ENCODE measurements at places on chromosomes 4 and X.

- DNase-seq = no peak
Observed at GRCh38 chr4:84529169-84529751, 30.2 kb upstream of the NKX6-1 start.

DNA sequence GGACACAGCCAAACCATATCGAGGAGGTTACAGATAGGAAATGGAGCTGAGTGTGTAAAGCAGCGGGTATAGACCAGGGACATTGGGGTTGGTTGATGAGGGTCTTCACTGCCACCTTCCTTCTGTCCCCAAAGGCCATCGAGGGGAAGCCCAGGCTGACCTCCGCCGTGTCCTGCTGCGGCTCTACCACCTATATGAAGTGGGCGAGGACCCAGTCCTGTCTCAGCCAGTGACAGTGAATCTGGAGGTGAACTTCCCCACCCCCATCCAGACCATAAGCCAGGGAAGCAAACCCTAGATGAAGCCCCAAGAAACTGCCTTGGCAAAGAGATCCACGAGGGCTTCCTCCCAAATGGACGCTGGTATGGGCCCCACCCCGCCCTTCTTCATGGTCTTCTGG, 23.2 kb upstream of the MRFAP1 start:
- DNase-seq = no peak

DNA sequence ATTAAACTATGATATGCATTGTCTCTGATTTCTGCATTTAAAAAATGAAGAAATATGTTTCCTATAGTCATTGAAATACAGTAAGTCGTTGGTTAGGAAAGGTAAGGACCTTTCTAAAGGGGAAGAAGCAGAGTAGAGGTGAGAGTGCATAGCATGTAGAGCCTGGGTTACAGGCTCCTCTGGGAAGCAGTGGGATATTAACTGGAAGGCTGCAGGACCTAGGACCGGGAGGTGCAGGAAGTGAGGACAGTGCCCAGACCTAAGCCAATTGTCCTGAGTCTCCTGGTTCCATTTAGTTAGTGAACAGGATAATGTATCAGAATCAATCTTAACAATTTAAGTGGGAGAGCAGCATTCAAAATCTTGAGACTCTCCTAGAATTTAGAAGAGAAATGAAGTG, 237.1 kb upstream of the NUDT6 start:
- DNase-seq = no peak

DNA sequence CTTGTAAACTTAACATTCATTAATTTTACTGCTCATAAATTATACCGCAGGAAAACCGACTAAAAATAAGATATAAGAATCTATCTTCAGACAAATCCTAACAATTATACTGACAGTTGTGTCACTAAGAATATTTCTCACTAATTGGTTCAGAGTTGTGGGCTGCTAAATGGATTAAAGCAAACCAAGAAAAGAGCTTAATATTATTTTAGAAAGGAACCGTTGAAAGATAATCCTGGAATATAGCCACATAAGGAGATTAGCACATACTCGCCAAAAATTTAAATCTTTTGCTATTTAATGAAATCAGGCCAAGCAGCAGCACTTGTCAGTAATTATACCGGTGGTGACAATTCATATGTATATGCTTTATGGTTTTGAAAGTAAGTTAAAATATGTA, 132.8 kb downstream of the SLIT2 start:
- DNase-seq = no peak

DNA sequence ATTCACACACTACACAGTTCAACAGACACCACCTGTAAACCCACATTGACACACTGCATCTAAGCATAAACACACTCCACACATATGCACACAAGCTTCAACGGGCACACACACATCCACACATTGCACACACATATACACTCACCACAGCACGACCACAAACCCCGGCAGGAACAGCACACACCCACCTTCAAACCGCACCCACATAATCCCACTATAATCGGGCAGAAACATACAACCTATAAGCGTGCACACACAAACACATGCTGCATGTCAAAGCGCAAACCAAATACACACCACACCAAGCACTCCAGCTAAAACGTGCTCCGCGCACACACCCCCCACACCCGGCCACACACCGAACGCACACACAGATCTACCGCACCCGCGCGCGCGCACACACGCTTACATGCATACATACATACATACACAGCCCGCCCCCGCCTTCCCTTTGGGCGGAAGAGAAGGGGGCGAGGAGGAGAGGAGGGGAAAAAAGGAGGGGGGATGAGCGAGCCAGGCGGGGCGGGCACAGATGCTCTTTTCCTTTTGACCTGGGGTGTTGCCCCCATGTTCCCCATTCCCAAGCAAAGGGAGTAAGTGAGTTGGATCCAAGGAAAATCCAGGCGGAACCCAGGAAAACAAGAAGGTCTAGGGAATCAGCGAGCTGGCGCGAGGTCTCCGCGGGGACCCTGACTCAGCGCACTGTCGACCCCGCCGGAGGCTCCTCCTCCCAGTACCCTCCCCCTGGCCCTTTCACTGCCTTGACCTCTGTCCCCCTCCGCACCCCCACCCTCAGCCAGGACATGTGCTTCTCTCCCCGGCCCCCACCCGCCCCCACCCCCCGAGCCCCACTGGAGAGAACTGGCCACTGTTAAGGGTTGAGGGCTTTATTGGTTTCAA, 9.9 kb downstream of the ARHGAP36 start:
- DNase-seq = no peak

DNA sequence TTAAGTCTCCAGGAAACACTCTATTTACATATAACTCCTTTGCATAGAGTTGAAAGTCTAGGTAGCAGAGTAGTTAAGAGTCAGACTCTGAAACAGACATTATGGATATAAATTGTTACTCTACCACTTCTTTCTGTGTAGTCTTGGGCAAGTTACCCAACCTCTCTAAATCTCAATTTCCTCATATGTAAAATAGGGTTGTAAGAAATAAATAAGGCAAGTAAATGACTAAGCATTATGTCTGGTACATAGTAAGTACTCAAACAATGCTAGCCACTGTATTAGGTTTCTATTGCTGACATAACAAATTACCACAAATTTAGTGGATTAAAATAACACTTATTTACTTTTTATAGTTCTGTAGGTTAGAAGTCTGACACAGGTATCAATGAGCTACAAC, 394.1 kb downstream of the PRDM5 start:
- DNase-seq = no peak

GRCh38 chr4:53156896-53157295, 209.0 kb downstream of the SCFD2 start:
- no peak for DNase-seq

- DNase-seq = no peak
Observed at GRCh38 chr4:165542476-165542875, 163.7 kb downstream of the CPE start.

GRCh38 chr4:152246659-152247058, 289.2 kb downstream of the FBXW7 start:
- no peak for DNase-seq

DNA sequence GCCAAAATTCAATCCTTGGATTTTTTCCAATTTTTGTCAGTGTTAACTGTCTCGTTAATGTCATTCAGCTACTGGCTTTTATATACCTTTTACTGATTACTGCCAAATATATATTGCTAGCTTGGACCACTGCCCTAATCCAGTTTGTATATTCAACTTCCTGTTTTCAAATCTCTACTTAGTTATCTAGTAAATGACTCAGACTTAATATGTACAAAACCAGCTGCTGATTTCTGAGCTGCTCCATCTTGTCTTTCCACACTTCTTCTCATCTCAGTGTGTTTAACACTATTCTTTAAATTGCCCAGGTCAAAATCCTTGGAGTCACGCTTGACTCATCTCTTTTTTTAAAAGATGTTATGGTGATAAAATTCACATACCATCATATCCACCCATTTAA, 1196.7 kb downstream of the RAPGEF2 start:
- no peak for DNase-seq

GRCh38 chrX:63250253-63250868, 100.8 kb downstream of the SPIN4 start:
- peak; percentile 9 for DNase-seq

- DNase-seq = peak; percentile 99
Observed at GRCh38 chr4:119103263-119103662, 32.4 kb upstream of the MYOZ2 start.

DNA sequence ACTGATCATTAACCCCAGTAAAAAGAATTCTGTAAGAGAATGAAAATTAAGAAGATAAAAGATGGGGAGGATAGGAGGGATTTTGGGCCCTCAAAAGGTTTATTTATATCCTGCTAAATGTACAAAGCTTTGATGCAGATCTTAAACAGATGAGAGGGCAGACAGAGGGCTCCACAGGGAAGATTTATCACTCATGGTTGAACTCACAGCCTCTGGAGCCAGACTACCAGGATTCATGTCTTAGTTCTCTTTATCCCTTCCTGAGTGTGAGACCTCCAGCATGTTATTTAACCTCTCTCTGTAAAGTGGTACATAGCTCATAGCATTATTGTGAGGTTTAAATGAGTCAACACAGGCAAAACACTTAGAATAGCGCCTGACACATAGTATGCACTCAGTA, 74.4 kb downstream of the SOWAHB start:
- no peak for DNase-seq

DNA sequence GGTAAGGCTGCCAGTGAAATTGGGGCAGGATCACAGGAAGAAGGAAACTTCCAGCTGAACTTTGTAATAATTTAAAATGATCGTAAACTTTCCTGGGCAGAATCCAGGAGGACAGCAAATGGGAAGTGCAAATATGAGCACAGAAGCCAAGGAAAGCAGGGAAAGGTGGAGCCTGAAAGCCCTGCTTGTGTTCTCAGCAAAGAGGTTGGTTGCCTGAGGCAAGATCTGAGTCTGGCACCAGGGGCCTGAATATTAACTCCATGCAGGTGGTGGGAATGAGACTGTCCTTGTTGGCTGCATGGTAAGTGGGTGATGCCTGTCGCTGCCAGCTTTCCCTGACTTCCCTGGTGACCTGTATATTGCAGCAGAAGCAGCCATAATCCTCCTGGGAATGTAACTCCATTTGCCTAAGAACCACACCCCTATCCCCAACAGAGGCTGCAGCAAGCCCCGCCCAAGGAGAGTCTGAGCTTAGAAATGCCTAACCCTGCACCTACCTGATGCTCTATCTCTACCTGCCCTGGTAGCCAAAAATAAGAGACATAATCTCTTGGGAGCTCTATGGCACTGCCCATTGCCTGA, 132.0 kb upstream of the HDX start:
- DNase-seq = no peak

GRCh38 chrX:130110379-130111219, at the start of gene ELF4:
ELF4 (minus strand) TSS chrX:130110497; CDS start chrX:130081330, 29,167 bp downstream.
- no peak for DNase-seq

GRCh38 chrX:38156838-38157237, 63.8 kb downstream of the SRPX start:
- DNase-seq = no peak

GRCh38 chr4:1632109-1633104, 51.7 kb downstream of the FAM53A start:
- no peak for DNase-seq

GRCh38 chrX:46333550-46333949, 211.7 kb downstream of the ZNF674 start:
- DNase-seq = no peak

- no peak for DNase-seq
Observed at GRCh38 chr4:120481756-120482155, 415.1 kb upstream of the MAD2L1 start.

GRCh38 chr4:11746734-11747133, 318.0 kb upstream of the HS3ST1 start:
- no peak for DNase-seq

GRCh38 chr4:58809948-58810347, 1699.8 kb upstream of the IGFBP7 start:
- no peak for DNase-seq

- DNase-seq = no peak
Observed at GRCh38 chrX:10231461-10231860, 74.7 kb downstream of the CLCN4 start.

DNA sequence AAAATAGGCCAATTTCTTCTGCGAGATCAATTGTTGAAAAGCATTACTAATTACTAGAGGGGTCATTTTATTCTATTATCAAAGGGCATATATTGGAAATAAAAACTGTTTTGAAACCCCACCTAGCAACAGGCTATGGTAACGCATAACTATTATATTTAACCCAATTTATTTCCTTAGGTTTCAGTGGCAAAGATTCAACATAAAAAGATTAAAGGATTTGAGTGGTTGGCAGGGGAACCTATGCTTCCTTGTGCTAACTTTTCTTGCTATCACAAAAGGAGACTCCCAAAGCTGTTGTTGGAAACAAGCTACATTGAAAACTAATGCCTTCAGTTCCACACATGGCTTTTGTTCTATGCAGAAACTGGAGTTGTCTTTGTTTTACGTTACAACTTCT, 166.9 kb upstream of the KLF3 start:
- no peak for DNase-seq

GRCh38 chr4:7281691-7282665, 89.6 kb downstream of the SORCS2 start:
- DNase-seq = no peak

DNA sequence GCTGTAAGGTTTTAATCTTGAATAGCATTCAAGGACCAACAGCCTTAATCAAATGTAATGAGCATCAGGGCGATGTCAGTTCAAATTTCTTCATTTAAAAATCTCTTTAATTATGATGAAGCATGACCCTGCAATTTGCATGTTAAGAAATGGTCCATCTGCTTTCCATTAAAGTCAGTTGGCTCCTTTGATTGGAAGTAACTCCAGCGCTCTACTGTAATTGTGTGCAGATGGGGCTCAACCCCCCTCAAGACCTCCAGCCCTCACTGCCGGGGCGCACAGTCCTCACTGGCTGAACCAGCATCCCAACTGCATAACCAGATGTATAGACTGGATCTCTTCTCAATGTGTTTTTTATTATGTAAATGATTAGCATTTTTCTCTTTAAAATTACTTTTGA, 126.9 kb downstream of the VCX3B start:
- DNase-seq = no peak

DNA sequence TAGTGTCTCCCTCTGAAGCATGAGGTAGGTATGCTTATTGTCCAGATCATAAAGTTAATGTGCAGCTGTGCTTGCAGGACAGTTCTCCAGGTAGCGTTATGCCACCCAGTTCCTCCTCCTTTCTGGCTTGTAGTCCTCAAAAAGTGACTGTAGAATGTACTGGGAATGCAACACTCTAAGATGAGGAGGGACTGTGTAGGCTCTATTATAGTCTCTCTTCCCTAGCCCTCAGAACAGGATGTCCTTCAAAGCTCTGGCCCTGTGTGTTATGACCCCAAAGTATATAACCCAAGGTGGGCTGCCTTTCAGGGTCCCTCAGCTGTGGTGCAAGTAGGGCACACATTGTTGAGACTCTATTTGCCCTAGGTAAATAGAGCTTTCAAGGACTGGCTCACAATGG, 20.8 kb upstream of the MANBA start:
- no peak for DNase-seq

DNA sequence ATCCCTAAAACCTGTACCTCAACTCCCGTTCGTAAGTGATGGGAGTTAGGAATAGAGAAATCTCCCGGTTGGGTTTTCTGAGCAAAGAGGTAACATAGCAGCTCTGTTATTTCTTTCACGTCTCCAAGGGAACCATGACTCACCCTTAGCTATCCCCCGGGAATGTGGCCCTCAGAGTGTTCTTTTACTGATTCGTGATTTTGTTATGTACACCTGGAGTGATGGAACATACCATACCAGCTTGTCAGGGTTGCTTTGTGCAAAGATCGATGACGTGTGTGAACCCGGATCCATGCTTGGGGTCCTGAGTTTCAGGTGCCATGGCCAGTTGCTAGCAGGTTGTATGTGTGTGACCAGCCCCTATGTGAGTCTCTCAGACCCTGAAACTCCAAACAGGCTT, 52.6 kb downstream of the HPRT1 start:
- DNase-seq = peak; percentile 75
